ENCODE measurements at places on chromosomes 3 and 15.
A peak's percentile ranks its signal among the peaks of the same experiment; 100 is the strongest.

- ATAC-seq = no peak
Observed at GRCh38 chr3:177005718-177006405, 191.4 kb downstream of the TBL1XR1 start.

GRCh38 chr15:84898761-84899160 lies 14.3 kb downstream of the SLC28A1 start:
- ATAC-seq = no peak

GRCh38 chr15:27473845-27474244 lies 502.9 kb downstream of the GABRG3 start:
- no peak for ATAC-seq

GRCh38 chr3:134313847-134314587 lies 60.2 kb downstream of the AMOTL2 start:
- no peak for ATAC-seq

DNA sequence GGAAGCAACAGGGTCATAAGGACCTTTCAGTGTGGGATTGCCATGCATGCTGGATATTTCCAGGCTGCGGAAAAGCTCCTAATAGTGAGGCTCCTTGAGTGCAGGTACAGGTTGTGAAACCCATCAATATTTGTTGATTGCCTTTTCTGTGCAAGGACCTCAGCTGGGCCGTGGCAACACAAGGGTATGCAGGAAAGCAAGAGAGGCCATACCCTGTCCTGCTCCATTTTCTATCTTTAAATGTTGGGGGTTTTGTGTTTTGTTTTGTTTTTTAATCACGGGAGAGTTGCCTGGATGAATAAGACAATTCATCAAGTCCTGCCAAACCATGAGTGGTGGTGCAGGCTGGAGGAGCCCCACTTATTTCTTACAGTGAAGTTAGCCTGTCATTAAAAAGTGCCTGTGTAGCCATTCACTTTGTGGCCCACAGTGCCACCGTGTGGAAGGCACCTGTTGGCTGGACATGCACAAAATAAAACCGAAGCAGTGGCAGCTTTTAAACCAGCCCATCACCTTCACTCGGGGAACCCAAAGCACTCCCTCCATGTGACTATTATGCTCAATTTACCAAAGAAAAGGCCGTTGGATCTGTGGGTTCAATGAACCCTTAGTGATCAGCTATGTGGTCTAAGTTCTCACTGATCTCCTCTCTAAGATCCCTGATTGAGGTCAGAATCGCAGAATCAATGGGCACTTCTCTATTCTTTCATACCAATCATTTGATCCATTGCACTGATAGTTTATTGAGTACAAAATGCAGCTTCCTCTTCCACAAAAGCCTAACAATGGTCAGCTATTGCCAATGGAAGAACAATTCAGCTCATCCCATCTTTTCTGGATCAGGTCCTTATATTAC lies 42.2 kb downstream of the CLDN18 start:
- ATAC-seq = peak; percentile 94

GRCh38 chr15:81146466-81146865 lies 12.4 kb downstream of the CFAP161 start:
- ATAC-seq = no peak

- no peak for ATAC-seq
Observed at GRCh38 chr15:98977441-98977840, 30.2 kb downstream of the PGPEP1L start.

- no peak for ATAC-seq
Observed at GRCh38 chr15:27396996-27397395, 426.0 kb downstream of the GABRG3 start.
